Stimulated activated CD8-positive, alpha-beta memory T cell treated with anti-CD3 and anti-CD28 coated beads, Interleukin-7, amount 100 ng/mL, for 1 hour (primary cell): ENCODE measurements at places on chromosomes 16 and 17.
A peak's percentile ranks its signal among the peaks of the same experiment; 100 is the strongest.

DNA sequence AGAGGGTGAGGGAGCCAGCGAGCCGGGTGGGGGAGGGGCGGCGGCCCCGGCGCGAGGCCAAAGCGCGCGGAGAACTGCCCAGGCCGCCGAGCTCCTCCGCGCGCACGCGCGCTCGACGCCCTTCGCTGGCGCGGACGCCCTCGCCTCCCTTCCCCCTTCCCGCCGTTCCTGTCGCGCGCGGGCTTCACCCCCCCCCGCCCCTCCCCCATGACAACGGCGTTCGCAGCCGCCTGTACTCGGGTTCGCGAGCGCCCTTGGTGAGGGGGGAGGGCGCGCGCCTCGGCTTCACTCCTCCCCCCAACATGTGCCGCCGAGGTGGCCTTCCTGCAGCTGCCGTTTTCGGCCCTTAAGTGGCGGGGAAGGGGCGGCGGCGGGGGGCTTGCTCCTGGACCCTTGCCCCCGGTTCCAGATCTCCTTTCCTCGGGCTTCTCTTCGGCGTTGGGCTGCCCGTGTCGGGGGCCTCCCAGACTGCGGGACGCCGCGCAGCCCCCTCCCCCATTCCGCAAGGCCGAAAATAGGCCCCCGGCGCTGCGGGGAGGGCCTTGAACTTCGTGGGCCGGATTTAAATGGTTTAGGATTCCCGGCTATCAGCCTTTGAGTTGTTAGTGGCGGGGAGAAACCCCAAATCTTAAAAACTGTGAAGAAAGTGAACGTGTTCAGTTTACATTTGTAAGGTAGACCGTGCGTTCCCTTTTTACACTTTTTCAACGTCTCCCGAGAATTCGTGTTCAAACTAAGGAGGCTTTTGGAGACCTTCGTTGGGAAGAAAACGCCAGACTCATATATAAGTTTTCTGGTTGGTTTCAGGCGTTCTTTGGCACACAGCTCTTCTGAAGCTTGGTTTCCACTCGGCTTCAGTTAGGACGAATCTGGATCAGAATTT is 653 bp downstream of the SRRM2 start:
- peak; percentile 16 for DNase-seq

GRCh38 chr17:44360826-44361225 is 2.8 kb downstream of the FAM171A2 start:
- no peak for DNase-seq

- DNase-seq, result no peak
Measured at GRCh38 chr17:4417129-4417667, 16.5 kb upstream of the SPNS3 start.

DNA sequence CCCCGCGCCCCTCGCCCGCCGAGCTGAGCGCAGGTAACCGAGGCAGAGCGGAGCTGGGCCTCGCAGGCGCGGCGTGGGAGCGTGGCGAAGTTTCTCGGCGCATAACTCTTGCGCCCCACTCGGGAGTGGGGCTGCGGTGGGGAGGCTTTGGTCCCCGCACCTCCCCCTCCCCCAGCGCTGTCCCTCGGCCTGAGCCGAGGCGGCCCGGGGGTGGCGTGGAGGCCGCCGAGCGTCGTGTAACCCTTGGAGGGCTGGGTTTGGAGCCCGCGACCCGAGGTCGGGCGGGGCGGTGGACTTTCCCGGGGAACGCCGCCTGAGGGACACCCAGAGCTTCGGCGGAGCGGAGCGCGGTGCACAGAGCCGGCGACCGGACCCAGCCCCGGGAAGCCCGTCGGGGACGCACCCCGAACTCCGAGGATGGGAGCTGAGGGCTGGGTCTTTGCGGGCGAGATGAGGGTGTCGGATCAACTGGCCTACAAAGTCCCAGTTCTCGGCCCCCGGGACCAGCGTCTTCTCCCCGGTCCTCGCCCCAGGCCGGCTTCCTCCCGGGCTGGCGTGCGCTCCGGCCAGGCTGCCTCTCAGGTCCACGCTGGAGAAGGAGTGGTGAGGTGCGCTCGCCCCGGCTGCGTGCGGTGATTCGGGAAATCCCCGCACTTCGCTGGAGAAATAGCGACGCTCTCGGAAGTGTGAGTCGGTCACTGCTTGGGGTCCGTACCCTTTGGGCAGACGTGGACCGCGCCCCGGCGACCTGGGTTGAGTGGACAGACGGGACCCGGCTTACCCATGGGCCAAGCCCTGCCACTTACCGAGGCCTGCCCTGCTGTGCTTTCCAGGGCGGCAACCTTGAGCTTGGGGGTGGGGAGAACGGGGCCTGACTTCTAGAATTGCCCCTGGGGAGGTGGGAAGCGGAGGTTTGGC is 168.4 kb downstream of the RAB11FIP4 start:
- DNase-seq, result no peak

- DNase-seq, result no peak
Measured at GRCh38 chr16:83908798-83909197, 9.9 kb downstream of the MLYCD start.

- DNase-seq, result no peak
Measured at GRCh38 chr16:75372236-75372856, 61.0 kb downstream of the CFDP1 start.

DNA sequence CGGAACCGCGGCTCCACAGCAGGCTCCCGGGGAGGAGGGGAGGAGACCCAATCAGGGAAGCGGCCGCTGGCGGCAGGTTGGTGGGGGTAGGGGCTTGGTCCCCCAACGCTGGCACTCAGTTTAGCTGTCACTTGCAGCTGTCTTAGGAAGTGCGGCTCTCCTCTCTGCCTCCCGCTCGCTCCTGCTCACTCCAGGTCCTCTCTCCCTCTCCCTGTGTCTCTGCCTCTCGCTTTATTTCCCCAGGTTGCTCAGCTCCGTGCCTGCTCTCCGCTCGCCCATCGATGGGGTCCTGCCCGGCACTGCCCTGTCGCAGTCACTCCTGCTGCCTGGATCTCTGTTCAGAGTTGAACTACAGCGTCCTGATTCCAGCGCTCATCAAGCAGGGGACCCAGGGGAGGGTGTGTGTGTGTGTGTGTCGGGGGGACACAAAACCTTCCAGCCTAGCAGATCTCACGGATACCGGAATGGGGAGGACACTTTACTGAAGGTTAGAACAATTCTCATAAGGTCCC is 145.6 kb downstream of the ENGASE start:
- no peak for DNase-seq

DNA sequence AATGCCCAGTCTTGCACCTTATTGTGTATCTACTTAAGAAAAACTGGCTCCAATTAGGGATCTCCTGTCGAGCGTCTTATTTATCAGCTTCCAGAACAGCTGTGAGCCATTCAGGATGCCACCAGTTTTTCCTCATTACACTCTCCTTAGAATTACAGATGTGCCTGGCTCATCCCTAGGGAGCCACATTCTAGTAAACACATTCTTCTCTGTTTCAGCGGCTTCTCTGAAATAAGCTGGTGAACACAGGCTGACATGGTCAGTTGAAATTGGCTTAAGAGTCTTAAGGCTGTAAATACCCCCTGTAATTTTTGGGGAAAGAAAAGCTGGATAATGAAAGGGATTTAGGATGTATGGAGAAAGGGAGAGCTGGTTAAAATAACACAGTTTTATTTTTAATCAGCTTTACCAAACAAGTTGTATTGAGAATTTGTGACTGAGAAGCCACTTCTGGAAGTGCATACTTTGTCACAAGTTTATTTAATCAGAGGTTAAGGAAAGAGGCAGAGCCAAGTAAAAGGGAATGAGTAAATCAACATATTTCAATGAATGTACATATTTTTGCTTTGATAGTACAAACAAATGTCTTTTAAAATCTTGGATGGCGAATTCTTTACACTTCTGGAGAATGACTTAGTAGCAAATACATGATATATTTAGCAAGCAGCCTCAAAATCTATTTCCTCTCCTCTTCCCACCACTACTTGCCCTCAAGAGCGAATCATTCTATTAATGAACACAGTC is 562.0 kb upstream of the GOT2 start:
- DNase-seq, result no peak

- no peak for DNase-seq
Measured at GRCh38 chr17:7045492-7046126, 1.7 kb upstream of the SLC16A11 start.

- DNase-seq, result no peak
Measured at GRCh38 chr17:73586275-73586832, 57.9 kb downstream of the SDK2 start.

GRCh38 chr17:16486373-16487250 is 5.4 kb downstream of the LRRC75A start:
- no peak for DNase-seq

GRCh38 chr17:10116267-10116666 is 82.1 kb downstream of the GAS7 start:
- DNase-seq, result no peak

DNA sequence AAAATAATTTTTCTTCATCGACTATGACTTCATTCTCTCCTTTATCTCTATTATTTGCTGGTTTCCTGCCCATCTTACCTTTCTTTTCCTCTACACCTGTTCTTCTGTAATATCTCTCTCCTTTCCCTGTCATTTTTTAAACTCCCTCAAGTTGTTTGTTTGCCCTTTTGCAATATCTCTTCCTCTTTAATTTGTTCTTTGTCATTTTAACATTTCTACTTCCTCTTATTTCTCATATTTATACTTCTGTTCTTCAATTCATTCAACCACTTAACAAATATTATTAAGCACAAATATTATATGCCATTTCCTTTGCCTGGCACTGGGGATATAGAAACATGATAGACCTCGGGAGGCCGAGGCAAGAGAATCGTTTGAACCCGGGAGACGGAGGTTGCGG is 22.6 kb downstream of the MAP3K3 start:
- no peak for DNase-seq

GRCh38 chr17:31561469-31562375 is 170.2 kb downstream of the RAB11FIP4 start:
- no peak for DNase-seq

GRCh38 chr17:39636927-39637736 is at the start of gene STARD3:
STARD3 (plus strand) TSS chr17:39637144; CDS start chr17:39653532, 16,388 bp downstream.
- peak; percentile 69 for DNase-seq

- DNase-seq, result no peak
Measured at GRCh38 chr16:51326131-51326856, 175.2 kb upstream of the SALL1 start.

- DNase-seq, result no peak
Measured at GRCh38 chr17:77930780-77931768, 27.4 kb upstream of the TNRC6C start.

DNA sequence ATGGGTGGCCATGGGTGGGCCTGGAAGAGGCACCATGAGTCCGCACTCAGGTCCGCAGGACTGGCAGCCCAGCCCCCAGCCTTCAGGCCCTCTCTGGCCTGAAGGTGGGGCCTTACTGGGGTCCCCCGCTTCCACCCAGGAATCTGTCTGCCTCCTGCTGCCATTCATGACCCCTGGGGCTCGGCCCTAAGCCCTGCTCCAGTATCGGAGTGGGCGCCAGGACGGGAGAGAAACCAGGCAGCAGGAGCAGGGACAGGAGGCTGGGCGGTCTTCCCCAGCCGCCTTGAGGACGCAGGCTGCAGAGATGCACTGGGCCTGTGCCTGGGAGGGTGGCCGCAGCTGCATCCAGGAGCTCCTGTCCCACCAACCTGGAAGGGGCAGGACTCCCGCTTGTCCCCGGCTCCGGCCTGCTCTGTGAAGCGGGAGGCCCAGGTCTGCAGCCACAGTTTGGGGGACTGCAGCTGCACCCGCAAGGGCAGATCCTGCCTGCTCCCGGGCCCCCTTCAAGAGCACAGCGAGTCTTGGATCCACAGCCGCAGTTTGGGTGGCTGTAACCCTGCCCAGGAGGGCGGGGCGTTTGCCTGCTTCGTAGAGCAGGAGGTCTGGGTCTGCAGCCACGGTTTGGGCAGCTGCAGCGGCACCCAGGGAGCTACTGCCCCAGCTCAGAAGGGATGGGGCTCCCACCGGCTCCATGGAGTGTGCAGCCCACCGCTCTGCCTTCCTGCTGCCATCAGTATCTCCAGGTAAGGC is 81.8 kb upstream of the DNAJA2 start:
- no peak for DNase-seq

DNA sequence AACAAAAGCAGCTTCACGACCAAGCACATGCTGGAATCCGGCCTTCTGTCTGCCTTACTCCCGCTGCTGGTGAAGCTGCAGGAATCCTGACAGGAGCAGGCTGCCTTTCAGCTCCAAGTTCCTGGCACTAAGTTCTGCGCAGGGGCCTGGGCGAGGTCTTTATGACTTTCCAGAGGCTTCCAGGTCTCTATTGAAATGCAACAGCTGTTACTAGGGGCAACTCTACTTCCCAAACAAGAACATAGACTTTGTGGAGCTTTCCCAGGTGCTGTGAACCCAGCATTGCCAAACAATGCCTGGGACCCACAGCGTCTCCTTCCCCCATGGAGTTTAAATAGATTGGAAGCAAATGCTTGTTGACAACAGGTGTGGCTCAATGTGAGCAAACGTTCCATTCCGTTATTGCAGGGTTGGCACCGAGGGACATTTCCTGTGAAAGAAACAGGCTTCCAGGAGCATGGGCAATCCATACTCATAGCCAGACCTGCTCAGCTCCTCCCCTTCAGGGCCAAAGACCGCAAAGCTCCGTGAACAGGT is 156.0 kb downstream of the CDH13 start:
- DNase-seq, result no peak

- no peak for DNase-seq
Measured at GRCh38 chr17:15157051-15157450, 108.1 kb downstream of the PMP22 start.

- DNase-seq, result no peak
Measured at GRCh38 chr16:72371307-72372086, 199.5 kb upstream of the PMFBP1 start.

GRCh38 chr17:11140501-11140900 is 100.5 kb upstream of the SHISA6 start:
- no peak for DNase-seq

DNA sequence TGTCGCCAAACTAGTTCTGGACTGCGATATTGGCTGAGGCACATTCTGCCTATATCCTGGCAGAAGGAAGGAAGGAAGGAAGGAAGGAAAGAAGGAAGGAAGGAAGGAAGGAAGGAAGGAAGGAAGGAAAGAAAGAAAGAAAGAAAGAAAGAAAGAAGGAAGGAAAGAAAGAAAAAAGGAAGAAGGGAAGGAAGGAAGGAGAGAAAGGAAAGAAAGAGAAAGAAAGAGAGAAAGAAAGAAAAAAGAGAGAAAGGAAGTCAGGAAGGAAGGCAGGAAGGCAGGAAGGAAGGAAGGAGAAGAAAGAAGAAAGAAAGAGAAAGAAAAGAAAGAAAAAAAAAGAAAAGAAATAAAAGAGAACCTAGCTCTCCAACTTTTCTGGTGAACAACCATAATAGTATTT is 587.1 kb downstream of the RBFOX1 start:
- no peak for DNase-seq

- no peak for DNase-seq
Measured at GRCh38 chr17:50618300-50618699, 16.4 kb upstream of the ABCC3 start.

- DNase-seq, result no peak
Measured at GRCh38 chr16:50316848-50317630, 50.7 kb downstream of the ADCY7 start.

DNA sequence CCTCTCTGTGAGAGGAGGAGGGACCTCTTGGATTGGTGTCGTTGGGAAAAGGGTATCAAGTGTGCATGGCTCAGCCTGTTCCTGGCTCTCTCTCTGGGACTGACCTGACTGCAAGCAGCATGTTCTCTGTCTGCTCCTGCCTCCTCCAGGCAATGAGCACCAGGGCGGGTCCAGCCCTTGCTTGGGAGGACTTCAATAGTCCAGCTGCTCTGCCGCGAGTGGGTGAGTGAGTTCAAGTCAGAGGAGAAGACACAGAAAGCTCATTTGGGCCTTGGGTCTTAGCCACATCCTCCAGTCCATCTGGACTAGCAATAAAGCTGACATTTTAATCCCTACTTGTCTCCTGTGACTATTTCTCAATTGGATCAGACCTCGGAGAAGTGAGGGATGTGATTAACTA is 25.2 kb upstream of the TNS4 start:
- no peak for DNase-seq
